NCI-H1930 (cell line): ENCODE measurements at places on chromosomes 1 and 21.

DNA sequence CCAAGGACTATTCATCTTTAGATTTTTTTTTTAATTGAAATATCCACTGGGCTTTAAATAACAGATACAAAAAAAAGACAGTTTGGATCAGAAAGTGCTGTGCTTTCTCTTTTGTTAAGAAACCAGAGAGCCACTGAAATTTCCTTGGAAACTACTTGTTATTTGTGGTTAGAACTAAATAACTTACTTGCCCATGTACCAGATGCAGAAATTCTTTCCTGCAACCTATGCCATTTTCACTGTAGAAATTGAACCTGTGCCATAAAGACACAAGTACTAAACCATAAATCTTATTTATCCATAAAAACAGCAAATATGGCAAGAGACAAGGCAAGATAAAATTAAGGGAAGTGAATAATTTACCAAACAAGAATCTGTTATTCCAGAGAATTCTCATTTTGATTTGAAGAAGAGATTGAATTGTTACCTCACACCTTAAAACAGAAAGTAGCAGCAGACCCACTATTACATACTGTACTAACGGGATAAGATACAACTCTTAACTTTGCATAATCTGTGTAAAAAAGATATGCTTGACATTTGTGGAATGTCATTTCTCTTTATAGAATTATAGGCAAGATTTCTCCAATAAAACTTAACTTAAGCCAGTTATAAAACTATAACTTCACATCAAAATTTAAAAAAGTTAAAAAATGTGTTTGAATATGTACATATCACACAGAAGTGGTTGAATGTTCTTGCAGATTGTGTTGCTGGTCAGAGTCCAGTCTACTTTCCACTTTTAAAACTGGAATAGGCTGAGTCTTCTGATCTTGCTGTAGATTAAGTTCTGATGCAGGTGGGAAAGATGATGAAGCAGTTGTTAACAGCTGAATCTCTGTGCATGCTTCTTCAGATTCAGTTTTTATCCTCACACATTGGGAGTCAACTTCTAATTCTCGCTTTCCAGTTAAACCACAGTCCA is 6.3 kb upstream of the PHTF1 start:
- DNase-seq, result no peak

DNA sequence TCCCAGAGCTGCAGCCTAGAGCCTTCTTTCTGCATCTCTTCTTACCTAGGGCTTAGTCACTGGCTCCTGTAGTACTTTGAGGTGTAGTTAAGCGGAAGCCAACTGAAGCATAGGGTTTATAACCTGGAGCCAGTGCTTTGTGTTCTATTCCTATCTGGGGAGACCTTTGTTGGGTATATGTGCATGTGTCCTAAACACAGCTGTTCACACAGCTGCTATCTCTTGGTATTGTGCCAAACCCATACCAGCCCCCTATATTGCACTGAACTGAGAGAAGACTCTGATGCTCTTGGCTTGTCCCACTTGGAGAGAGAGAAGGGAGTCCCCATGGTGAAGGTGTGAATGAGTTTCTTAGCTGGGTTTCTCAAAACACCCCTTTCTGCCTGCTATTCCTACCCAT is 17.2 kb upstream of the NFASC start:
- no peak for DNase-seq

GRCh38 chr1:12654657-12655056 is 10.8 kb downstream of the AADACL4 start:
- no peak for DNase-seq

- peak; percentile 22 for DNase-seq
These were observed 33.3 kb upstream of the FAM3B start for GRCh38 chr21:41283211-41283818.

- no peak for DNase-seq
These were observed 30.4 kb downstream of the IFNGR2 start for GRCh38 chr21:33433425-33434114.

GRCh38 chr1:93056214-93056613 is 22.9 kb upstream of the MTF2 start:
- no peak for DNase-seq

DNA sequence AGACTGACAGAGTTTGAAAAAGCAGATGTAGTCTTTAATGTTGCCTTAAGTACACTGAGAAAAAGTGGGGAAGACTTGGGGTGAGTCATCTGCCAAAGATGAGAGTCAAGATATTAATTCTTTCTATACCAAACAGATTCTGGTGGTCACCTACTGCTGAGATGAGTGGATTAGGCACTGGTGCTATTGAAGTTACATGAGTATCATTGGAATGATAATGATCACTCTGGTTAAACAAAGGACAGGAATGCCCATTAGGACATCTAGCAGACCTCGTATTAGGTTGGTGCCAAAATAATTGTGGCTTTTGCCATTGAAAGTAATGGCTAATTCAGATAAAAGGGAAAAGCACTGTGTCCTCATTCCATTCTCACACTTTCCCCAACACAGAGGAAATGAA is 1588.9 kb downstream of the KCNT2 start:
- no peak for DNase-seq

DNA sequence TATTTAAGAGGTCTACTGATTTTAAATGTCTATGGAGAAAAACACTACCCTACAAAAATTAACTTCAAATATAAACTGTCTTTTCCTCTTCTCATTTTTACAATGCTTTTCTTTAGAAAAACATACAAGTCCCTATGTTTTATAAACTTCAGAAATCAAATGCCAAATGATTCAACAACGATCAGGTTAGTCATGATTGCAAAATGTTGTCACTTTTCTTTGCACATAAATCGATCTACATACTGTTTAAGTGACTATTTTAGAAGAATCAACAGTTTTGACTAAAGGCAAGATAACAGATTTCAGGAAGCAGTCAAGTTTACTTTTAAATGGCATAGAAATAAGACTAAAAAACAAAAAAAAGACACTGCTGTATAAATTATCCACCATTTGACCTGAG is 168.7 kb downstream of the GPATCH2 start:
- no peak for DNase-seq

GRCh38 chr21:41009398-41010100 is 158.4 kb upstream of the BACE2 start:
- no peak for DNase-seq

GRCh38 chr1:25825605-25826004 is 5.9 kb downstream of the MTFR1L start:
- no peak for DNase-seq

GRCh38 chr1:190067592-190067991 is 410.1 kb downstream of the BRINP3 start:
- DNase-seq, result no peak

GRCh38 chr1:25817840-25818501 is 1.8 kb upstream of the MTFR1L start:
- DNase-seq, result no peak

GRCh38 chr1:230087717-230088105 is 20.7 kb downstream of the GALNT2 start:
- no peak for DNase-seq

DNA sequence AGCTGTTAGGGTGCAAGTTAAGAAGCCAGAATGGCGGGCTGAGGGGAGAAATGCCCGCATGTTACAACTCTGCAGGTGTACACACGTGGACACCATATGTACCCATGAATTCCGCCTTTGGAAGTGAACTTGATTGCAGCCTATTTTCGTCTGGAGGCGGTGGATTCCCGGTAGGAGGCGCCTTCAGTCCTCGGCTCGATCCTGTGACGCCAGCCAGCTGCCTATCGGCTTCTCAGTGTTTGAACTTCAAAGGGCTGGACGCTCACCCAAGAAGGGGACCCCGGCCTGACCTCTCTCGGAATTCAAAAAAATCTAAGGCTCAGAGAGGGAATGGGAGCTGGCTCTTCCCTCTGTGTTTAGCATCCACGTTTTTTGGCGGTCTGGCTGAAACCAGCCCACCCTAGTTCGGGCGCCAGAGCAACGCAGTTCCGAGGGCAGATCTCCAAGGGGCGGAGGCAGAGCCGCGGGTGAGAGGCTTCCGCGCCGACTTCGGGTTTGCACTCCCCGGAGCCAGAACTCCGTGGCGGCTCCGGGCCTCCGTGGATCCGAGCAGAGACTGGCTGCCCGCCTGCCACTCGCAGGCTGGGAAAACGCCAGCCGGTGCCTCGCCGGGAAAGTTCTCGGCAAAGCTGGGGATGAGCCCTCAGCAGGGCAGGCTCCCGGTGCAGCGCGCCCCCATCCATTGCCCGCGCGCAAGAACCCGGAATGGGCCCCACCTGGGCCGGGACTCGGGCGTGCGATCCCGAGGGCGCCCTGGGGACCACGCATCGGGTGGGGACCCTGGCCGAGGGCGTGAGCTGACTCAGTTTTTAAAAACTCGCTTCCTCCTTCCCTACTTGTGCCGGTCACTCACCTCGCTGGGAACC is 996 bp upstream of the TMEM51 start:
- peak; percentile 79 for DNase-seq

GRCh38 chr1:189220750-189221149 is 1256.9 kb downstream of the BRINP3 start:
- DNase-seq, result no peak

- DNase-seq, result no peak
These were observed 139.7 kb upstream of the ETV3 start for GRCh38 chr1:157277913-157278312.

DNA sequence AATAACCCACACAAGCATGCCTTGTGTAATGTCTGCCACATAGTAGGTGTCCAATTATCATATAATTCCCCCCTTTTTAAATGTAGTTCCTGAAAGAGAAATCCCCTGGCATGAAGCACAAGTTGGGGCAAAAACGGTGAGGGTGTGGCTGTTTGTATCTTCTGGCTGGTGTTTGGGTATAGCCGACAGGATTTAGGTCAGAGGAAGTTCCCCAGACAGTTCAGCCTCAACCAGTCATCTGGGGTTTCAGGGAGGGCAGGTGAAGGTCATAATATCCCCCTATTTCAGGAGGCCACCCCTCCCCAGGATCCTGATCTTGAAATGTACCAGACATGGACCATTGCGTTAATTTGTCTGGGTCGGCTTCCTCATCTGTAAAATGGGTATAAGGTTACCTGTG is 29.1 kb upstream of the JUN start:
- no peak for DNase-seq
